ENCODE measurements at places on chromosomes 16 and 17.

- DNase-seq = no peak
These were observed 4.6 kb upstream of the GSE1 start for GRCh38 chr16:85608515-85608885.

GRCh38 chr17:30290696-30291542 is 825 bp downstream of the BLMH start:
- no peak for DNase-seq

GRCh38 chr16:80015566-80015965 is 415.0 kb upstream of the MAF start:
- no peak for DNase-seq

DNA sequence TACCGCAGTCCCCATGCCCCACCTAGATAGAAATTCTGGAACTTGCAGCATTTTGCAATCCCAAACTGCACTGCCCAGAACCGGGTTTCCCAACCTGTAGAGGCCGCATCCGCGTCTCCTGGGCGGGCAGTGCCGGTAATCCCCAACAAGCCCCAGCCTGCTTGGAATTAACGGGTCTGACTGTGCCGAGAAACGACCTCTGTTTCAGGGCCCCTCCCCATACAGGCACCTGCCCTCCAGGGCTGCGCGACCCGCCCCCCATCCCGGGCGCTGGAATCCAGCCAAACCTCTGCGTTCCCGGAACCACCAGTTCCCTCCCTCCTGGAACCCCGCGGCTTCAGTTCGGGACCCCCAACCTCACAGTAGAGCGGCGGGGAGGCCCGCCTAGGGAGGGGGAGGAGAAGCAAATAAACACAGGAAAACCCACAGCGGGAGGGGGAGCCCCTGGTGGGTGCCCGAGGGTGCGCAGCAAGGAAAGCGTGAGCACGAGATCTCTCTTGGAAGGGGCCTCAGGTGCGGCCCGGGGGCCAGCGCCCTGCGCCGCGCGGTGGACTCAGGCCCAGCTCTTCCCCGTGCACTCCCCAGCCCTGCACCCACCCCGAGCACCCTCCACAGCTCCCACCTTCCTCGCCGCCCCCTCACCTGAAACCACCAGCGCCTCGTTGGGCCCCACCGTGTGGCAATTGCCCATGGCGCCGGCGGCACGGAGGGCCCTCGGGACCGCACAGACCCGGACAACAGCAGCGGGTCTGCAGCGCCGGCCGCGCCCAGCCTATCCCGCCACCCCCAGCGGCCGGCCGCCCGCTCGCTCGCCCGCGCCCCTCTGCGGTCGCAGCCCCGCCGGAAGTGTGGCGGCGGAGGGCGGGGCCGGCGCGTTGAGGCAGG is at the start of gene FLOT2:
FLOT2 (minus strand) TSS at position 850 of the 885 bp plus-strand sequence; CDS start at position 691, 159 bp downstream.
- DNase-seq = peak; percentile 71

GRCh38 chr16:5928476-5929065 is 831.0 kb upstream of the EEF2KMT start:
- no peak for DNase-seq

GRCh38 chr17:49664706-49665211 is 13.1 kb downstream of the SPOP start:
- DNase-seq = no peak

Measured in C1 segment of cervical spinal cord (tissue), 14 donors.